ENCODE measurements at places on chromosomes 13 and 19.
A peak's percentile ranks its signal among the peaks of the same experiment; 100 is the strongest.

- DNase-seq = peak; percentile 7
Measured at GRCh38 chr13:106274551-106275203, 260.8 kb downstream of the EFNB2 start.

GRCh38 chr13:110716247-110716515 lies 2.7 kb downstream of the ING1 start:
- no peak for DNase-seq

DNA sequence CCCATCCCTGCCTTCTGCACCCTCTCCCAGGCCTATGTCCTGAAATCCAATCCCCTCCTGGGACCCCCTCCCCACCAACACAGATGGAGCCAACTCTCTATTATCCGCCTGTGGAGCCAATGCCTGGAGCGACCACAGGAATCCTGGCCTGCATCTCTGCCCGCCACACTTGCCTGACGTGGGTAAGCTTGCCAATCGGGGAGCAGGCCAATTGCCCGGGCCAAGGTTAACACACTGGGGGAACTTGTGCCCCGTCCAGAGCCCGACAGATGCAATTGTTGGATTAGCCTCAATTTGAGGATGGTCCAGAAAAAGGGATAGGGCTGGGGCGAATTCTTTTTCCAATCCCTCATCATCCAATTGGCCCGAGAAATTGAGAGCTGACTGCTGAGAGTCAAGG lies 5.9 kb downstream of the WIZ start:
- DNase-seq = no peak

GRCh38 chr13:49739498-49740187 lies 48.4 kb upstream of the EBPL start:
- DNase-seq = no peak

DNA sequence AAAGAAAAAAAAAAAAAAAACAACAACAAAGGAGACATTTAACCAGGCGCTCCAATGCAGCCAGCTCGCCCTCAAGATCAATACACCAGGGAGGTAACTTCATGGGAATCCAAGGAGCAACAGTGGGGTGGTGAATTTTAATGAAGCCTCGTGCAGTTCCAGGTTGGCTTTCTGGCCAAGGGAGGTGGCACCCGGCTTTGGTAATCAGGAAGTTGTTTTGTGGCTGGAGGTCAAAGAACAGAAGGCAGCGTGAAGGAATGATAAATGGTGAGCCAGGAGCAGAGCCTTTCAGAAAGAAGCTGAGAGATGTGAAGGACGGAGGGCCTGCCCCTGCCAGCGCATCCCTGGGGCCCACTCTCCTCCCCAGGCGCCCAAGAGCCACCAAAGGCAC lies 188.2 kb upstream of the TSC22D1 start:
- DNase-seq = no peak

DNA sequence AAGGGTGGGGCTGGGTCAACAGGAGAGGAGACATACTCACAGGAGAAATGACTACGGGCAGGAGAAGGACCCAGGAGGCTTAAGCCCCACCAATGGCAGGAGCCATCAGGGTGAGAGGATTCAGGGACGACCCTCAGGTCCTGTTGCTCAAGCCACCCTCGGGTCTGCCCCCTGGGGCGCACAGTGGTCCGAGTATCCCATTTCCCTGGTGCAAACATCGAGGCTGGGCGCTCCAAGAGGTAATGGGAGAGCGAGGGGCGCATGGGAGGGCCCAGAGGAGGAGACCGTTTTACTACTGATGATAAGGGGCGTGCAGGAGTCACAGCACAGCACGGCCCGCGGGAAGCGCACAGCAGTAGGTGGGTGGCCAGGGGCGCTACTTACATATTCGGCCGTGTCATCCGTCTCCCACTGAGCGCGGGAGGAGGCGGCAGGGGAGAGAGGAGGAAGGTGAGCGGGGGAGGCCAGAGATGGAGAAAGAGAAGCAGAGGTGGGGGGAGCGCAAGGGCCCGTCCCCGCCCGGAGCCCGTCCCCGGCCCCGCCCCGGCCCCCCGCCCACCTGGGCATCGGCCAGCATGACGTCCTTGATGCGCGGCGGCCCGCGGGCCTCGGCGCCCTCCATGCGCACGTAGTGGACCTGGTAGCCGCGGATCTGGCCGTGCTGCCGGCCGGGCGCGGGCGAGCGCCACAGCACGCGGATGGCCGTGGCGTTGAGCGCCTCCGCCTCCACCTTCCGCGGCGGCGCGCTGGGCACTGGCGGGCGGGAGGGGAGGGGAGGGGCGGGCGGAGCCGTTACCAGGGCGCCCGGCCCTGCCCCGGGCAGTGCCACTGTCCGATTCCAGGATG lies 111.5 kb downstream of the PTPRS start:
- DNase-seq = no peak

DNA sequence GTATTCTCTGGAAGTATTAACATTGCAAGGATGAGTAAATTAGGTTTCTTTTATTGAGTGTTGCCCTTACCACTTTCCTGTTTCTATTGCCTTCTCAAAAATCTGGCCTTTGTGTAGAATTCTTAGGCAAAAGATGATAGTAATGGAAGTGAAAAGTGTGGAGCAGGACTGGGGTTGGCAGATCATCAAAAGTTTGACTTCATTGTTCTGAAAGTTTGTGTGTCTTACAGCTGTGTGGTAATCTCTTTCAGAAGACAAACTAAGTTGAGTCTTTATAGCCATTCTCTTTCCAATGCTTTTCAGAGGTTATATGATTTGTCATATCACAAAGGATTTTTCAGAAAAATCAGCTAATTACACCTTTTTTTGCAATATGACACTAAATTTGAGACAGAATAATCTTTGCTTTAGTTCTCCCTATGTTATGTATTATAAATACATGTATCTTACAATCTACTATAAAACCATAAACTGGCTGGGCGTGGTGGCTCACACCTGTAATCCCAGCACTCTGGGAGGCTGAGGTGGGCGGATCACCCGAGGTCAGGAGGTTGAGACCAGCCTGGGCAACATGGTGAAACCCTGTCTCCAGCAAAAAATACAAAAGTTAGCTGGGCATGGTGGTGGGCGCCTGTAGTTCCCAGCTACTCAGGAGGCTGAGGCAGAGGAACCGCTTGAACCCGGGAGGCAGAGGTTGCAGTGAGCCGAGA lies 8.7 kb upstream of the KCNRG start:
- no peak for DNase-seq

GRCh38 chr13:114161028-114161556 lies 18.0 kb upstream of the CFAP97D2 start:
- DNase-seq = no peak

GRCh38 chr13:60230593-60230992 lies 66.9 kb upstream of the DIAPH3 start:
- no peak for DNase-seq

DNA sequence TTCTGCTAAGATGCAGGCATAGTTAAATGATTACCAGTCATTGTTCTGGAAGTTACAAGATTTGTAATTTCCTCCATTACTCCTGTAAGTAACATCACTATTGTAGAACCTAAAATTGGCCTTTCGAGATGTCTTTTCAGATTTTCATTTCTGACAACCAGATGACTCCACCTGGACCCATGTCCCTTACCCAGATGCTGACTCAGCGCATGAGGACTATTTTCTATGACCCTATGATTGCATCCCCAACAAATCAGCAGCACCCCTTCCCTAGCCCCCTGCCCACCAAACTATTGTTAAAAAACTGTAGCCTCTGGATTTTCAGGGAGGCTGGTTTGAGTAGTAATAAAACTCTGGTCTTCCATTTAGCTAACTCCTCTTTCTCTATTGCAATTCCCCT lies 55.2 kb upstream of the RCBTB2 start:
- no peak for DNase-seq

GRCh38 chr13:94366677-94367076 lies 112.8 kb downstream of the DCT start:
- DNase-seq = no peak

DNA sequence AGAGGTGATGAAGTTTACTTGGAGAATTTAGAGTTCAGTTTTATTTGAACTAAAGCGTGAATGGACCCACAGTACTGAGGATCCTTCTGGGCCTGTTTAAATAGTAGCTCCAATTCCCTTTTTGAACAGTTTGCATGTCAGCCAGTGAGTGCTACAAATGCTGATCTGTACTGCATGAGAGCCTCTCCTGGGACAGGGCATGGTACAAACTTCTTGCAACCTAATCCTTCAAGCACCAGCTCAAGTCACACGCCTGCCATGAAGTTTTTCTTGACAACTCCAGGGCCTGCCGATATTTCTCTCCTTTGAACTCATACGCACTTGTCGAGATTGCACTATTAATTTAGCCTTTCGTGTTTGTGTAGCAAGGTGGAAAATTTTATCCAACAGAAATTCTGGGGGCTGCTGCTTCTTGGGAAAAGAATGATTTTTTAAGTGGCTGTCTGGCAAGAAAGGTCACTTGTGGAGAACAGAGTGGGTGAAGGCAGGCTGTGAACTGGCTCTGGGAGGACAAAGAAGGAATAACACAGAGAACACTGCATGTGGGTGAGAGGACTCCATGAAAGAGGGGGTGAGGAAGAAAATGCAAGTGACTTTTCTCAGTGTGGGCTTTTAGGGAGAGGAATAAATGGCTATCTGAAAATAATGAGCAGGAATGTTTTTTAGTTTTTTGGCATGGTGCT lies 192.5 kb downstream of the NDFIP2 start:
- DNase-seq = no peak

GRCh38 chr19:39873385-39873784 lies 27.2 kb upstream of the FBL start:
- DNase-seq = no peak

DNA sequence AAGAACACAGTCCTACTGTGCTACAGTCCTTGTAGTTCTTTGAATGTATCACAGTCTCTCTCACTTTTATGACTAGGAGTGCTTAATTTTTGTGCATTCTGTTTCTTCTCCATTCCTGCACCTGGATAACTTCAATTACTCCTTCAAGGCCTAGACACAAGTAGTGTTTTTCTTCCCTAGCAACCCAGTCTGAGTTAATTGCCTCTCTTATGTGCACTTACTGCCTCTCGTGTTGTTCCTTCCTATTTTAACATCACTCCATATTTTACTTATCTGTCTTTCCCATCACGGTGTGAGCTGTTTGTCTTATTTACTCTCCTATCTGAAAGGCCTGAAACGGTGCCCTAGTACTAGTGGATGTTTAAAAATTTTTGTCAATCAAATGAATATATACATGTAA lies 101.5 kb downstream of the HS6ST3 start:
- DNase-seq = no peak

GRCh38 chr13:49351871-49352270 lies 92.0 kb downstream of the CAB39L start:
- DNase-seq = peak; percentile 77

- DNase-seq = no peak
Measured at GRCh38 chr19:15300533-15301197, 31.7 kb downstream of the BRD4 start.

DNA sequence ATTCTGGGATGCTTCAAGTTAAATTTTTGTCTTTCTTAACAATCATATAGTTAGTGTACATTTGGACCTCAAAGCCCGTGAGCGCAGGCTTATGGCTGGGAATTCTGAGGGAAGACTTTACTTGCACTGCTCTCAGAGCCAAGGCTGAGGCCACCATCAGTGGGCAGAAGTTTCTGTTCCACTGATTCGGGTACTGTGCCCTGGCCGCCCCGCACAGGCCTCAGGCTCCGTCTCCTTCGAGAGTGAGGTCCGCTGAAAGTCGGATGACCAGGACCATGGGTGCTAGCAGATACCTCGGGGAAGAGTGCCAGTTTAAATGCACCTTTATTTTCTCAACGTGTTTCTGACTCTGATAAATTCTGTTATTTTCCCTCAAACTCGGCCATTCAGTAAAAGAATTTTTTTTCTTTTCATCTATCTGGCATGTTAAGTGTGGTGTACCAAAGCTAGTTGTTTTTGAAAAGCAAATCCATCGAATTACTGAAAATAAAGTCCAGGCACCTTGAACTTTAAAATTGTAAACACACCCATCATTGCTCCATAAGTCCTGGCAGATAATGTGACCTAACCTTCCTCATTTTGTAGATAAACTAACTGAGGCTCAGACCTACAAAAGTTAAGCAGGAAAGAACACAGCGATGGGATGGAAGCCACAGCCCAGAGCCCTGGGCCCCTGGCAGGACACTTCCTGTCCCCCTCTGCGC lies 126.7 kb downstream of the SOX1 start:
- DNase-seq = no peak

GRCh38 chr19:42316223-42317211 lies 3.4 kb downstream of the TMEM145 start:
- no peak for DNase-seq

- DNase-seq = no peak
Measured at GRCh38 chr19:51689751-51690453, 3.2 kb upstream of the SPACA6 start.

- no peak for DNase-seq
Measured at GRCh38 chr13:113272701-113273181, 24.3 kb upstream of the LAMP1 start.

GRCh38 chr13:94328381-94329041 lies 151.0 kb downstream of the DCT start:
- no peak for DNase-seq

DNA sequence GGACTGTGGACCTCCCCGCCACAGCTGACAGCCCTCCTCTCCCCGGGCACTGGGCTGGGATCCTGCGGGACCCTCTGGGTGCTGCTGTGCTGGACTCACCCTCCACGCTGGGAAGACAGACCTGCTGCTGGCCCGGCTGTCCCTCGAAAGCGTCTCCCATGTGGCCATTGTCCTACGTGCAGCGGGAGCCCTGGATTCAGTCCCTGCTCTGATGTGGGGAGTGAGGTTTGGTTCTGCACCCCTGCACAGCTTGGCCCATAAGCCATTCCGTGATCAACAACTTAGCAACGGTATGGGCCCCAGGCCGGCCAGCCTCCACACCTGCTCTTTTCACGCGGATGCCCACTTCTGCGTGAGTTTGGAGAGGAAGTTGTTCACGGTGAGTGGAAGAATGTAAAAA lies 195.2 kb downstream of the TEX29 start:
- no peak for DNase-seq

DNA sequence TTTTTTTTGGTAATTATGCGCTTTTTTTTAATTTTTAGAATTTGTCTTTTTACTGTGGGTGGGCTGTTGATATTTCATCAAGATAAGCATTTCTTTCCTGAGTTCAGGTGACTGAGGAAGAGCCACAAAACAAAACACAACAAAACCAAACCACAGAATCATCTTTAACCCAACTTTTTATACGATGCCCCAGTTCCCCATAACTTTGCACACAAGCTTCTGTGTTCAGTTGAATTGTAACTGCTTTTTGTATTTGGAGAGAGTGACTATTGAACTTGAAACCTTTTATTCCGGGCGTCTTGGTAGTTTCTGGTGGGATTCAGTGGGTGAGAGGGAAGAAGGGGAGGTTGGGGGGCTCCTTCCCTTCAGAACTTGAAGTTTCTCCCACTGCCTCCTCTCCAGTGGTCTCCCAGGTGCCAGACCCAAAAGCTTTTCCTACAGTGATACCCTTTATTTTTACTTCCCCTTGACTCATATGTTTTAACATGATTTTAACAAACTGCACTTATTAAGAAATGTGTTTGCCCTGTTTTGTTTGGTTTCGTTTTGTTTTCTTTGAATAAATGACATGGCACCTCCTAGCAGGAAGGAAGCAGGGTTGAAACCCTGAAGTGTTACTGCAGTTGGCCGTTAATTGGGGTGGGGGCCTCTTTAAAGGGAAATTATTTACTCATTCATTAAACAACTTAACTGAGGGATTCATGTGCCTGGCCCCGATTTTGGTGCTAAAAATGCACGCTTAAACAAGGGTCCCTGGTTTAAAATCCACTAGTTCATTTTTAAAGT lies 2.7 kb upstream of the CCDC97 start:
- DNase-seq = no peak

All from AG04449 (cell line).